Epithelial cell of prostate (primary cell): ENCODE measurements at places on chromosomes 7 and 10.

DNA sequence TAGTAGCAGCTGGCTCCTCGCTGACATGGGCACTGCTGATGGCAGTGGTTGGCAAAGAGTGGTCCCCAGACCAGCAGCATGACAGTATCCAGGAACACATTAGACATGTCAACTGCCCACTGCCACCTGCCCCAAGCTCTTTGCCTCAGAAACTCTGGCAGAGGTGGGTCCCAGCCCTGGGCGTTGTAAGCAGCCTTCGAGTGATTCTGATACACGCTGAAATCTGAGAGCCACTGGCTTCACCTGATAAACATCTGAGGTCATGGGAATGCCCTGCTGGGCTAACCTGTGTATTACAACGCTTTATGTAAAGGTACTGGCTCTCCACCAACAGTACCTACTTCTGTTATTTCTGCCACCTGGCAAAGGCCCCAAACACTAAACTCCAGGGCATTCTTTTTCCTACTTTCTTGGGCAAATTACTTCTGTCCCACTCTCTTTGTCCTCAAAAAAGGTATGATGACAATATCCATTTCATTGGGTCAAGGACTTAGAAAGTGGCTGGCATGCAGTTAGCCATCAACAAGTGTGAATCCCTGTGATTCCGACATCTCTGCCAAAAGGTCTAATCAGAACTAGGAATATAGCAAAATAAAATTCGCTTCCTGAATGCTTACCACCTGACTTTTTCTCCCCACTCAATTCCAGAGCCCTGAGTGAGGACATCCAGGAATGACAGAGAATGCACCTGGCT lies 9.2 kb downstream of the SGMS1 start:
- DNase-seq, result no peak

DNA sequence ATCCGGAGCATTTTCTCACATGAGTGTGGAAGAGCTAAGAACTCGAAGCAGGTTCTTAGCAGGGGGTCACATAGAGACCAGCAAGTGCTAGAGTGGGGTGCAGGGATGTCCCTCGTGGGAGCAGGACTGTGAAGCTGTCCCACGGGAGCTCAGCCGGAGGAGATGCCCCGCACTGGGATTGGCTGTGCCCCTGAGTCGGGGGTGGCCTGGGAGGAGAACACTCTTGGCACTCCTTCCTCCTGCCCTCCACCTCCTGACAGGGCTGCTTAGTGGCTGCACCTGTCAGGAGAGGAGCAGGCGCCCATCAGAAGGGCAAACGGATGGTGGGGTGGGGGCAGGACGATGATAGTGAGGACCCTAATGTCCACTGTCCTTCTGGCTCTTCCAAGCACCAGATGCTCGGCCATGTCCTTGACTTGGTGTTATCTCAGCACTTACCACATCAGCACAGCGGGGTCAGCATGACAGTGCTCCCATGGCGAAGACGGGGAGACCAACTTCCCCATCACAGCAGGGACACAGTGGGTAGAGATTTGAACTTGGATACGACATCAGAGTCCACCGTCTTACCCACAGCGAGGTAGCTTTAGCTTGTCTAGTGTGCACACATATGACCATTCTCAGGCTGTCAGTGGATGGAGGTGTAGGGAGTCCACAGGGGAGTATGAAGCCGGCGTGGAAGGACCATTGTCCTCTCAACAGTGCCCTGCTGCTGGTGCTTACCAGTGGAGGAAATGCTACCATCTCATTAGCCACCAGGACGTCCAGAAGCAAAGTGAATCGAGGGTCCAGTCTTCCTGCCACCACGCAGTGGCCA lies 142.5 kb upstream of the SHH start:
- no peak for DNase-seq

GRCh38 chr7:134916171-134916883 lies 70.0 kb upstream of the AGBL3 start:
- DNase-seq, result no peak

DNA sequence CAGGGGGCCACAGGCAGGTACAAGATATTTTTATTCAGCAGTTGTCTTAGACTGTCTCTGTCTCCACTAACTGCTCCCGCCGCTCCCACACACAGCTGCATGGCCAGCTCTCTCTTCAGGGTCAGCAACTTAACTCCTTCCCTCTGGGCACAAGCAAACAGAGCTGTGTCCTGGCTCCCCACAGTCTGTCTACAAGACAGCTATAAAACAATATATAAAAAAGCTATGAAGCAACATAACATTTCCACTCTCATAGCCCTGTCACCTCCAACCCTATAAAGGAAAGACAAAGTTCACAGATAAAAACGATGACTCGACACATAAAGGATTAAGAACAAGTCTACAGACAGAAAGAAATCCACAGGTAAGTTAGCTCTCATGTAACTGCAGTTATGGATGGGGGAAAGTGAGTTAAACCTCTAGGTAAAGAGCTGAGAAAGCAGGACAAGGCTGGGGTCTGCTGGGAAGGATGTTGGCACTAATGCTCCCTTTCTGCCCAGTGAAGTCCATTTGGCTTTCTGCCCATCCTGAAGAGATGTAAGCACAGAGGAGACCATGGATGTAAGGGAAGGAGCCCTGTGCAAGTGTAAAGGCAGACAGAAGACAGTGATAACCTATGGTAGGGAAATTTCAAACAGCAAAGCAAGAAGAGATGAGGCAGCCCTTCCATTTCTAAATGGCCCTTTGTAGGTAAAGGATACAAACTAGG lies 27.0 kb downstream of the RAPGEF5 start:
- no peak for DNase-seq

- DNase-seq, result no peak
These were observed 94.3 kb downstream of the CCDC71L start for GRCh38 chr7:106566672-106567071.

- no peak for DNase-seq
These were observed 39.6 kb downstream of the AFAP1L2 start for GRCh38 chr10:114364726-114365125.

DNA sequence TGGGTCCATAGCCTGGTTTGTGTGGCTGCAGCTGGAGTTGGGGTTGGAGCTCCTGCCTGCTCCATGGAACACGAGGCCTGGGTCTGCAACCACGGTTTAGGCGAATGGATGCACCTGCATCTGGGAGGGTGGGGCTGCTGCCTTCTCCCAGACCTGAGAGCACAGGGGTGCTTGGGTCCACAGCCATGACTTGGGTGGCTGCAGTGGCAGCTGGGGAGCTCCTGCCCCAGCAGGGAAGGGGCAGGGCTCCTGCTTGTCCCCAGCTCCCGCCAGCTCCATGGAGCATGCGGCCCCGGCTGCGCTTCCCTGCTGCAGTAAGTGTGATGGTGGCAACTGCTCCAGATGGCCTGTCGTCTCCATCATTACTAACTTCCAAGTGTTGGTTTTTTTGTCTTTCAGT lies 571.1 kb upstream of the LRRN3 start:
- no peak for DNase-seq

GRCh38 chr10:46020344-46020657 lies 10.1 kb downstream of the NCOA4 start:
- DNase-seq, result no peak

- no peak for DNase-seq
These were observed 4.1 kb downstream of the FHIP2A start for GRCh38 chr10:114825513-114826253.

DNA sequence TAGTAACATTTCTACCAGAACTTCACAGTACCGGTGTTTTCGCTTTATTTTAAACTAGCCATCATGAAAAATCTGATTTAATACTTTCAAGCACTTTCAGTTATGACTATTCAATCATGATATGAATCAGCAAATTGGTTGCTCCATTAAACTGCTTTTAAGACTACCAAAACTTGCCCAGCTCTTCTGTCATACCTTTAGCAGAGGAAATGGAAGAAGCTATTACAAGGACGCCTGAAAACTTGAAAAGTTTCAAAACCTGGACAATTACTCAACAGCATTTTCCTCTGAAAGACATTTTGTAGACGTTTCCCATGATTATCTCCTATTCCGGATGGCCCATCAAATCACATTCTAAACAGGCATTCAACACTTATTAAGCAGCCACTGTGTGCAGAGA lies 2.0 kb downstream of the JAZF1 start:
- no peak for DNase-seq

DNA sequence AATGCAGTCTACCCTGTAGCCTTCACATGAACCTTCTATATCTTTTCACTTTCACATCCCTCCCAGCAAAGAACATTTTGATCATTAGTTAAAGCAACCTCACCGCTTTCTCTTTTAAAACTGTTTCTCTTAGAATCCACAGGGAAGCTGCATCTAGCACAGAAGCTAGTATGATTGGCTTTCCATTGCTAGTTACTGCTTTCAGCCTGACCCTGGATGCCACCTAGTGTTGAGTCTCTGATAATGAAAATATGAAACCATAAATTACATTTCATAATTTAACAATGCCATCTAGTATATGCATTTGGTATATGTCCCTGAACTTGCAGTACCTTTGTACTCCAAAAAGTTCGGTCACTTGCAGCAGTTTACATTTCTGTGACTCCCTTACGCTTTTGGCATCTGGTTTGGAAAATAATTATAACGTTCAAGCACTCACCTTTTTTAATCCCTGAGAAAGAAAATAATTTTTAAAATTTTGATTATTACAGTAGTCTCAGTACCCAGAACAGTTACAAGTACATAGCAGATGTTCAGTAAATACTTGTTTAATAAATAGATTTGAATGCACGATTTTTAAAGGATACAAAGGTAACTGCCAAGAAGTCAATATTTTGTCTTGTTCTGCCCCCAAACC lies 22.7 kb downstream of the CISD1 start:
- DNase-seq, result no peak

DNA sequence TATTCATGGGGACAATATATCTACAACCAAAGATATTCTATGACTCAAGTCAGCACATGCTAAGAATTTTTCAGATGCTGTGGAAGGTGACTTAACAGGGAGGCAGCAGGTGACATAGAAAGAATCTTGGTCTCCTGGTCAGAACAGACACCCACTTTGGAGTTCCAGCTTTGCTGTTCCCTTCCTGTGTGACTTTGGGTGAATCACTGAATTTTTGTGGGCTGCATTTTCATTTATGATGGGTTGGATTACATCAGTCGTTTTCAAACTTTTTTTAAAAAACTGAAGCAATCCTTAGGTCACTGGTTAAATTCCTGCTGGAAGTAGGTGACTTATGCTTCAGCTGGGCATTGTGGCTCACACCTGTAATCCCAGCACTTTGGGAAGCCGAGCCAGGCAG lies 24.9 kb downstream of the RGR start:
- DNase-seq, result no peak

DNA sequence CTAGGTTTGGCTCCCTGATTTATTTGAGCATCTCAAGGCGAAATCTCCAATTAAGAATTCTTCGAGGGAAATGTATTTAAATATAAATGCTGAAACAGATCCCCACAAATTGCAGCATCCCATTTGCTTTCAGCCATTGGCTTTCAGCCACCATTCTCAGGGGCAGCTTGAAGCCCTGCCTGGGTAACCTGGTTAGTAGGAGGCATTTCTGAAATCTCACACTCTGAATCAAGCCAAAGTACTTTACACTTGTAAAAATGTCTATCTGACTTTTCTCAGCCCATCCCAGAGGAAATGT lies 49.1 kb downstream of the GCC1 start:
- no peak for DNase-seq

DNA sequence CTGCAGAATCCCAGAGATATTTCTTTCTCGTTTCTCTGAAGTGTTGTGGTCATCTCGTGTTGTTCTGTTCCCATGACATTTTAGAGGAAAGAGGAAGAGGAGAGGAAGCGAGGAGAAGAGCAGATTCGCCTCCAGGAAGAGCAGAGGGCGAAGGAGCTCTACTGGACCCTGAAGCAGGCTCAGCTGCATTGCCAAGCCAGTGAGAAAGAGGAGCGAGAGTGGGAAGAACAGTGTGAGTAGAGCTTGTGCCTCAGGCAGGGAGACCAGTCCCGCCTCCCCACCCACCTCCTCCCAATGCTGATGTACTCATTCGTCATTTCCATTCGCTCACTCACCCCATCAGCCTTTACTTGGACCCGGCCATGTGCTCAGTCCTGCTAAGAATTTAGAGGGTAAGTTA lies 50.8 kb downstream of the SH2D4B start:
- DNase-seq, result no peak

DNA sequence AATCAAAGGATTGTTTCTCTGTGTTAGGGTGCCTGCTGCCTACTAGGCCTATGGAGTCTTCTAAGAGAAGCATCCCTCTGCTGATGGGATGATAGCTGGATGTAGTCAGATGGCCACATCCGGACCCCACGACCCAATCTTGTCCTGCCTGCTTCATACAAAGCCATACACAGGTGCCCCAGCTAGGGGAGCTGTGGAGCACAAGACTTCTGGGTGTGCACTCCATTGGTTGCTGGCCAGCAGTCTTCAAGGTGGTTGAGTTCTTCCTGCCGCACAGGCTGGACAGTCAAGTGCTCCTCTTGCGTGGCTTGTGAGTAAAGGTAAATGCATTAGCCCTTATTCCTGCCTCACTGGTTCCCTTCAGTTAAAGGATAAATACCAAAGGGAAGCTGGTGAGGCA lies 120.2 kb downstream of the TEX36 start:
- no peak for DNase-seq

DNA sequence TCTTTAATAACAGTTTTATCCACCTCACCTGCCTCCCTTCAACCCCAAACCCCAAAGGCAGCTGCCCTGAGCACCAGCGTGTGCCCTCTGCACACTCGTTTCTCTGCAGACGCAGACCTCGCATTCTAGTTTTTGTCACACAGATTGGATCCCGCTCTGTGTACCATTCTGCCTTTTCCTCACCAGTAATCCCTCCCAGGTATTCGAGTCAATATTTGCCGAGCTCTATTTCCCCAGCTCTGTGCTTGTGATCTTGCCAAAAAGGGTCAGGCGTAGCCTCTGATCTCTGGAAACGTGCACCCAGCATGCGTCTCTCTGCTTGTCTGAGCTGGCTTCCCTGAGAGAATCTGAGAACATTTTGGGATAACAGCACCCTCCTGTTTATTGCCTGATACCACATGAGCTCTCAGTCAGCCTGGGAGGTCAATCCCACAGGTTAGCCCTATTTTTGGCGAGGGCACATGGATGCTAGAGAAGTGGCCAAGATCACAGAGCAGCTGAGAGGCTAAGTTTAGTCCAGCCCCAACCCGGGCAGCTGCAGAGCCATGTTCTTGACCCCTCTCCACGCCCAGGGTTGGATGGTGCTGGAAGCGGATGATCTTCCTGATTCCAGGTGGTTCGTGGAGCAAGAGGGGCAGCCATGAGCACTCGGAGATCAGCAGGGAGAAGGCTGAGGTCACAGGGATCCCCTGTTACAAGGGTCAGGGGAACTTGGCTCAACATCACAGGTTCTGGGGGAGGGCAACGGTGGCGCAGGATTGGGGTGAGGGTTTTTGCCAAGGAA lies 29.1 kb downstream of the FOXL3 start:
- DNase-seq, result no peak

DNA sequence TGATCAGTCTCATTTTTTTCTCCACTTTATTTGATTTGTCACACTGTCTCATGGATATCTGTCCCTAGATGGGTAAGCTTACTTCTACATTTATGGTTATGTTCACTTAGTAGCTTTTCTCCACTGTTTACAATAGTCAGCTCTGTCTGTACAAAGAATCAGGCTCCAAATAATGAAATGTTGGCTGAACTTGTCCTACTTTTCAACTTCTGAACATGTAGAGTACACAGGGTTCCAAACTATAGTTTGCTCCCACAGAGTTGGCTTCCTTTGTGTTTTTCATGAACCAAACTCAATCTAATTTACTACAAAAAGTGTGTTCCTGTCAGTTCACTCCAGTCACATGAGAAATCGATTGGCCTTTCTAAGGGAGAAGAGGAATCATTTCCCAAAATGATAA lies 175.0 kb downstream of the CCDC71L start:
- DNase-seq, result no peak
